Chondrocyte (in vitro differentiated cells): ENCODE measurements at places on chromosomes 7 and 10.

GRCh38 chr10:78744056-78744455 lies 324.7 kb upstream of the ZMIZ1 start:
- H3K4me3 ChIP-seq = no peak overlapping the region
- no peak overlapping the region for H3K27ac ChIP-seq
- H3K36me3 ChIP-seq = no peaks in the 10 kb centered on the region
- H3K27me3 ChIP-seq = peaks cover under 1% of the 10 kb centered on the region
- no peak for DNase-seq

GRCh38 chr7:45343746-45344145 lies 186.2 kb downstream of the RAMP3 start:
- peaks cover 16% of the 10 kb centered on the region for H3K27me3 ChIP-seq
- no peak overlapping the region for H3K27ac ChIP-seq
- DNase-seq = no peak
- H3K4me1 ChIP-seq = no peaks in the 10 kb centered on the region
- H3K4me3 ChIP-seq = no peak overlapping the region

- peaks cover 1% of the 10 kb centered on the region for H3K36me3 ChIP-seq
- H3K4me1 ChIP-seq = no peaks in the 10 kb centered on the region
- no peak for DNase-seq
- peaks cover 3% of the 10 kb centered on the region for H3K27me3 ChIP-seq
- no peak overlapping the region for H3K27ac ChIP-seq
Measured at GRCh38 chr7:149796287-149796860, 23.0 kb upstream of the ZNF467 start.

DNA sequence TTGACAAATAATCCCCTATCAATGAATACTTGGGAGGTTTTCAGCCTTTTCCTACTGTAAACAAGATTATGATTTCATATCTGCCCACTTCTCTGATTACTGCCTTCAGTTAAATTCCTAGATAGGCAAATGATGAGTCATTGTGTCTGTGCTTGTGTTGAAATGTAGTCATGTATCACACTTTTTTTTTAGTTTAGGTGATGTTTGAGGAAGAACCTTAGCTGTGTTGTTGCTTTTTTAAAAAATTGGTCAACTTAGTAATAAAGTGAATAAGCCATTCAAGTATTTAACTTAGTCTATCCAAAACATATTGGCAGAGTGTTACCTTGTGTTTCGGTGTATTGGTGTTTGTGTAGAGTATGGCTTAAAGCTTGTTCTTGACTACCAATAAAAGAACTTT lies 60.0 kb downstream of the WAC start:
- DNase-seq = no peak
- peaks cover 24% of the 10 kb centered on the region for H3K36me3 ChIP-seq
- peak overlapping the region; percentile 92 for H3K27ac ChIP-seq
- H3K4me3 ChIP-seq = no peak overlapping the region

DNA sequence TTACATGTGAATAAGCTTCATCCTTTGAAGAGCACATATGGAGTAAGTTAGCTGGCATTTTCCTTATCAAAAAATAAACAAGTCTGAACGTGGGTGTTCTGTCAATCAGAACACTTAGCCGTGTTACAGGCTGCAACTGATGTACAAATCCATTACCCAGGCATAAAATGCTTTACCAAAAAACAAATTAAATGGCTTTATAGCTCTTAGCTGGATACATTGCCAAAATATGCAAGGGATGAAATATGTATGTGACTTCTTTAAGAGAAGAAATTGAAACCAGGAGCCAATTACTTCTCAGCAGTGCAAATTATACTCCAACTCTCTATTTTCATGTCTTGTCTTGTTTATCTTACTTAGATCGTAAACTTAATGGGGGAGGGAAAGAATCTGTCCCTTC lies 214.8 kb downstream of the DGKB start:
- H3K27ac ChIP-seq = no peak overlapping the region
- H3K4me3 ChIP-seq = no peak overlapping the region
- no peaks in the 10 kb centered on the region for H3K27me3 ChIP-seq
- no peaks in the 10 kb centered on the region for H3K36me3 ChIP-seq
- H3K4me1 ChIP-seq = peaks cover 22% of the 10 kb centered on the region

DNA sequence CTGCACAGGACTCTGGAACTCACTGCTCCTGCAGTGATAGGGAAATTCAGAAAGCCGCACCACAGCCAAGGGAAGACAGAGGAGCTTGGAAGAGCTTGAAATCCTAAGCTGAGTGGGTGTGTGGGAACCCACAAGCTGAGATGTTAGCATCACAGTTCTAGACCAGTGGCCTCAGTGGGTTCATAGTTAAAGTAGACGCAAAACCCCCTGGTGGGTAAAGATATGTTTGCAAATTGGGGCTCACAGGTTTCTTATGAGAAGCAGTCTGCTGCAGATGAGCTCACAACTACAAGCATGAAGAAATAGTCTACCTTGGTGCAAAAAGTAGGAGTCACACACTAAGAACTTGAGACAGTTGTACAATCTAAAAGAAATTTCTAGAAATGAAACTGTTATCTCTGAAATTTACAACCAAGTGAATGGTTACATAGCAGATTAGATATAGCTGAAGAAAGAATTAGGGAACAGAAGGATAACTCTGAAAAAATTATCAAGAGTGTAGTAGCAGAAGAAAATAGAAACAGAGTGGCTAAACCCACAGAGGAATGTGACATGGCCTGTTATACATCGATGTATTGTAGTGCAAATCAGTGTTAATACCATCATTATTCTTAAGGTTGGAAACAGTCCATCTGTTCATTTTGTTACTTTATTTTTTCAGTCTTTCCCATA lies 77.2 kb downstream of the DYNC2I1 start:
- peaks cover 58% of the 10 kb centered on the region for H3K36me3 ChIP-seq
- DNase-seq = no peak

GRCh38 chr7:114825423-114825951 lies 96.4 kb upstream of the MDFIC start:
- H3K36me3 ChIP-seq = peaks cover 11% of the 10 kb centered on the region
- no peak overlapping the region for H3K4me3 ChIP-seq
- H3K27ac ChIP-seq = no peak overlapping the region
- H3K27me3 ChIP-seq = no peaks in the 10 kb centered on the region

GRCh38 chr10:77226452-77226851 lies 411.2 kb downstream of the KCNMA1 start:
- no peaks in the 10 kb centered on the region for H3K36me3 ChIP-seq
- no peaks in the 10 kb centered on the region for H3K27me3 ChIP-seq
- peaks cover 56% of the 10 kb centered on the region for H3K4me1 ChIP-seq
- H3K4me3 ChIP-seq = no peak overlapping the region
- peak overlapping the region; percentile 5 for H3K27ac ChIP-seq

- no peak for DNase-seq
- peaks cover 27% of the 10 kb centered on the region for H3K4me1 ChIP-seq
- H3K36me3 ChIP-seq = peaks cover 9% of the 10 kb centered on the region
Measured at GRCh38 chr7:100865372-100865911, 1.7 kb upstream of the TRIP6 start.

- no peaks in the 10 kb centered on the region for H3K4me1 ChIP-seq
- no peak overlapping the region for H3K4me3 ChIP-seq
- no peak for DNase-seq
Measured at GRCh38 chr7:27516421-27516820, 146.3 kb downstream of the HIBADH start.

- H3K4me3 ChIP-seq = no peak overlapping the region
- H3K27ac ChIP-seq = no peak overlapping the region
- no peaks in the 10 kb centered on the region for H3K27me3 ChIP-seq
- no peaks in the 10 kb centered on the region for H3K36me3 ChIP-seq
- peaks cover 4% of the 10 kb centered on the region for H3K4me1 ChIP-seq
- DNase-seq = no peak
Measured at GRCh38 chr10:15455456-15455855, 84.4 kb upstream of the FAM171A1 start.

DNA sequence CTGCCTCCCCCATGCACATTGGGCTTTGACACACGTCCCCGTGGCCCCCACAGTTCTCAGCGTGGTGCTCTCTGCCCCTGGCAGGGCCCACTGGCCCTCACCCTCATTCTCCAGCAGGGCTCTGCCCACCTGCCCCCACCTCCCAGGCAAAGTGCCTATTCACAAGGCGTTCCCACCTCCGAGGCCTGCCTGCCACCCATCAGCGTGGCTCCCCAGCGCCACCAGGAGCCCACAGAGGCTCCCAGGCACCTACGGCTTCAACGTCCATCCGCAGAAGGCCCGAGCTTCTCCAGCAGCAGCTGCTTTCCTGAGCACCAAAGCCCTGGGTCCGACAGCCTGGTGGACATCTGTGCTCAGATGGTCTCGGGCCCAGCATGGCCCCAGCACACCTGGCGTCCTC lies 211.8 kb upstream of the PPP2R2D start:
- peak; percentile 75 for DNase-seq
- H3K27me3 ChIP-seq = peaks cover 1% of the 10 kb centered on the region

- H3K27ac ChIP-seq = no peak overlapping the region
- no peaks in the 10 kb centered on the region for H3K27me3 ChIP-seq
- DNase-seq = no peak
- peaks cover 3% of the 10 kb centered on the region for H3K36me3 ChIP-seq
- no peak overlapping the region for H3K4me3 ChIP-seq
Measured at GRCh38 chr7:116663744-116664143, 8.3 kb upstream of the MET start.

- DNase-seq = no peak
- H3K27ac ChIP-seq = no peak overlapping the region
Measured at GRCh38 chr7:155850766-155851678, 38.8 kb upstream of the SHH start.

GRCh38 chr7:51027935-51028830 lies 245.5 kb upstream of the GRB10 start:
- no peaks in the 10 kb centered on the region for H3K27me3 ChIP-seq
- peaks cover 22% of the 10 kb centered on the region for H3K4me1 ChIP-seq
- no peak overlapping the region for H3K27ac ChIP-seq
- no peak for DNase-seq

GRCh38 chr7:96598421-96598820 lies 111.2 kb downstream of the SEM1 start:
- no peak overlapping the region for H3K27ac ChIP-seq
- no peak overlapping the region for H3K4me3 ChIP-seq
- DNase-seq = no peak
- H3K36me3 ChIP-seq = no peaks in the 10 kb centered on the region
- peaks cover 4% of the 10 kb centered on the region for H3K4me1 ChIP-seq

DNA sequence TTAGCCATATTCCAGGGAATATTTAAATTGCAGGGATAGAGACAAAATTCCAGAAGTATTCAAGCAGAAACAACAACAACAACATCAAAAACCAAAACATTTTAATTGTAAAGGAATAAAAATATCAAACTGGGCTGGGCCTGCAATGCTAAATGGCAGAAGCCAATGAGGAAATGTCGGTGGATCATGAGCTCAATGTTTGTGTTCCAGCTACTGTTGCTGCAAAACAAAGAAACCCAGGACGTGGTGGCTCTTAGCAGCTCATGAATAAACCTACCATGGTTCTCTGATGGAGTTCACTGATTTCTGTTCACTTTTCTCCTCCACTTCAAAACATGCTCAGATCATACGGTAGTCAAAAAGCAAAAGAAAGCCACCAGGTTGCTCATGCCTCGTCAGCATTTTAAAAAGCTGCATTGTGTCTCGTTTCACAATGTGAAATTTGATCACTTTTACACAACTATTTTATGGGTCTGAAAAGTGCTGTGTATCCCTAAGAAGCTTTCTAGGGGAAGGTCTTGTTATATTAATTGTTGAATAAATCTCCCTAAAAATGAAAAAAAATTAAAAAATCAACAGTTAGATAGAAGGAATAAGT lies 54.0 kb downstream of the ASNS start:
- DNase-seq = no peak
- H3K27ac ChIP-seq = no peak overlapping the region
- H3K36me3 ChIP-seq = no peaks in the 10 kb centered on the region
- no peaks in the 10 kb centered on the region for H3K4me1 ChIP-seq

DNA sequence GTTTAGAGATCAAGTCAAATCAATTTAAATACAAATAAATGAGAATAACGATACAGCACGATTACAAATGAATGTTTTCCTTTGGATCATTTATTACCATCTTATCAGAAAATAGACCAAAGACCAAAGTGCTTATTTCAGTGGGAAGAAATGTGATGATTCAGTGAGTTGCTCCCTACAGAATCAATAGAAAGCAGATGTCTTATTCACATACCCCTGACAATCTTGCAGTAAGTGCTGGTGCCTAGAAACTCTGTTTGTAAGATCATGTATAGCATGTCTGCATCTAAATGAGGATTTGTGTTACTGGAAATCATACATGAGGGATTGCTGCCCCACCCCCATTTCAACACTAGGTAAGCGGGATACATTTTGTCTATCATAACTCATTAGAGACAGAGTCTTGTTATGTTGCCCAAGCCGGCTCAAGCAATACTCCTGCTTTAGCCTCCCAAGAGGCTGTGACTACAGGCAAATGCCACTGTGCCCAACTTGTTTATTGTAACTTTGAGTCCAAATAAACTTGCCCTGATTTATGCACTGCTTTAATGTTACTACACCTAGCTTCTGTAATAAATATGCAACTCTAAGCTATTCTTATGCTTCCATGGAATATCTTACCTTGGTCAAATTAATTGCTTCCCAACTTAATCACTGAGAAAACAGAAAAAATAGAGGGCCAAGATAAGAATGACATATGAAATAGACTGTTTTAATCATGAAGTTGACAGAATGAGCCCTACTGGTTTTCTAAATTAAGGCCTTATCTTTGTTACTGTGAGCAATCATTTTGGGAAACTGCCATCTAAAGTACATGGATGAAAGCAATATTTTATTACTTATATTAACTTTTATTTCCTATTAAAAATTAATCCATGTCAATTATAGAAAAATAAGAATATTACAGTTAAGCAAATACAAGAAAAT lies 82.5 kb downstream of the AHR start:
- H3K4me1 ChIP-seq = peaks cover 18% of the 10 kb centered on the region
- no peaks in the 10 kb centered on the region for H3K27me3 ChIP-seq
- no peak for DNase-seq
- H3K27ac ChIP-seq = no peak overlapping the region
- no peaks in the 10 kb centered on the region for H3K36me3 ChIP-seq
- H3K4me3 ChIP-seq = no peak overlapping the region

DNA sequence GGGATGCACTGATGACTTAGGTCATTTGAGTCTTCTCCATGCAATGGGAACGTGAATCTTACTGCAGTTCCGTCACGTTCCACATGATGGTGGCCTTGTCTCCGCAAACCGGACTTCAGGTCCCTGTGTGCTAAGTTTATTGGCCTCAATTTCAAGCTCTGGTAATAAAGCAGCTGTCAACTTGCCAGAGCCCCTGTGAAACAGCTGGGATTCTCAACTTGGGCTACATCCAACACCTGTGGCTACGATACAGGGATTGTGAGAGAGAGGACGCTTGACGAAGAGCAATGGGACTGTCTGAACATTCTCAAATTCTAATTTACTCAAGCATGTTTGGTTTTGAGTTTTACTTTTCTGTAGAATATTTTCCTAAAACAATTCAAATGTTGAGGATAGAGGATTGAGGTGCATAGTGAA lies 174.2 kb downstream of the PTN start:
- H3K36me3 ChIP-seq = no peaks in the 10 kb centered on the region
- H3K27me3 ChIP-seq = no peaks in the 10 kb centered on the region
- DNase-seq = no peak
- no peak overlapping the region for H3K4me3 ChIP-seq
- no peak overlapping the region for H3K27ac ChIP-seq

- H3K27me3 ChIP-seq = no peaks in the 10 kb centered on the region
- no peak overlapping the region for H3K4me3 ChIP-seq
- peaks cover 4% of the 10 kb centered on the region for H3K36me3 ChIP-seq
- no peak for DNase-seq
Measured at GRCh38 chr10:116853287-116853686, 4.0 kb downstream of the ENO4 start.

- peaks cover 7% of the 10 kb centered on the region for H3K27me3 ChIP-seq
- H3K27ac ChIP-seq = no peak overlapping the region
- H3K36me3 ChIP-seq = no peaks in the 10 kb centered on the region
- H3K4me1 ChIP-seq = peaks cover 14% of the 10 kb centered on the region
- no peak for DNase-seq
Measured at GRCh38 chr10:47243356-47243755, 56.6 kb upstream of the GDF10 start.
